ENCODE measurements at places on chromosomes 6 and 20.

GRCh38 chr20:51767867-51768758 lies at the start of gene ATP9A:
ATP9A (minus strand) TSS chr20:51768390; CDS start chr20:51768369, 21 bp downstream.
- DNase-seq, result no peak

- no peak for DNase-seq
These were observed 69.4 kb downstream of the ADGRB3 start for GRCh38 chr6:68704485-68704884.

- no peak for DNase-seq
These were observed 5.0 kb upstream of the HSPA12B start for GRCh38 chr20:3727401-3728021.

GRCh38 chr6:16134430-16134829 lies 5.5 kb downstream of the MYLIP start:
- DNase-seq, result no peak

DNA sequence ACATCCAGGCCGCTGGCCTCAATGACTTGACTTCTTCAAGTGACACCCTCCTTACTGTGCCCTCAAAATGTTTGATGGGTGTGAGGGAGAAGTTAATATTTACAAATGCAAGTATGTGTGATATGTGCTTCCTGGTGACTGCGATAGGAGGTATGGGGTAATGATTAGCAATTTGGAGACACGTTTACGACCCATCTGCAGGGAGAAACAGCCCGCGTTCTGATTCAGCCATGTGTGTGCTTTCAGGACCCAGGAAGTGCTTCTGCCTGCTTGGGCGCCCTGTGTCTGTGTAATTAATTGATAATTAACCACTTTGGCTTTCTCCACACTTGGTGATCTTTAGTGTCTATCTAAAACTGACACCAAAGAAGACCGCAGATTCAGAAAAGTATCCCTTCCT lies 25.0 kb downstream of the SIRPA start:
- DNase-seq, result no peak

DNA sequence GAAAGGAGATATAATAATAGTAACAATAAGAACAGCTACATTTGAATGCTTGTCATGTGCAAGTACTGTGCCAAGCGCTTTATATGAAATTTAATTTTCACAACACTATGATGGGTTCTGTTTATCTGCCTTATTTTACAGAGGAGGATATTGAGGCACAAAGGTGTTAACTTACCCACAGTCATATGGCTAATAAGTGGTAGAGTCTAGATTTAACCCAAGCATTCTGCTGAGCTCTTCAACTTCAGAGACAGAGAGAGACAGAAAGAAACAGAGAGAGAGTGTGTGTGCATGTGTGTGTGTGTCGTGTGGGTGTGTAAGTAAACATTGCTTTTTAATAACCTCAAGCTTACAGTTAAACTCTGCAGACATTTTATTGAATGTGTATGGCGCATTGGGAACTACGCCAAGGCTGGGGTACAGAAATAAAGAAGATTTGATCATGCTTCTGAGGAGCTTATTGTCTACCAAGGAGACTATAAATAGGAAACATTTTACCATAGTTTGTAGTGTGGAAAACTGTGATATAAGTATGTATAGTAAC lies 12.9 kb downstream of the TBPL1 start:
- no peak for DNase-seq

GRCh38 chr20:44849703-44850102 lies 35.8 kb upstream of the YWHAB start:
- DNase-seq, result no peak

DNA sequence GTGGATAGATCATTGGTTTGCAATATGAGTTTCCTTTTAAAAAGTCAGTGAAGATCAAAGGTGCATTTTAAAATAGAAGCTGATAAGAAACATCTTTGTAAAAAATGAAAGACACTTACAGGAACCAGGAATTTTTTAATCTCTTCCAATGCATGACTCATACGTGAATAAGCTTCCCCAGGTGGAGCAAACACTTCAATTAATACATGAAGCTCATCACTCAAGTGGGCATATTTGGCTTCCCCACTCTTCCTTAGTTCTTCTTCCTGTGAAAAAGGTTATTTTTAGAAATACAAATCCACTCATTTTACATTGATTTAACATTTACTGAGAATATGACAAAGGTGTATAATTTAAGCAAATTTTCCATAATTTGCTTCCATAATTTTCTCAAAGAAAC lies 308.1 kb downstream of the KHDRBS2 start:
- DNase-seq, result no peak

DNA sequence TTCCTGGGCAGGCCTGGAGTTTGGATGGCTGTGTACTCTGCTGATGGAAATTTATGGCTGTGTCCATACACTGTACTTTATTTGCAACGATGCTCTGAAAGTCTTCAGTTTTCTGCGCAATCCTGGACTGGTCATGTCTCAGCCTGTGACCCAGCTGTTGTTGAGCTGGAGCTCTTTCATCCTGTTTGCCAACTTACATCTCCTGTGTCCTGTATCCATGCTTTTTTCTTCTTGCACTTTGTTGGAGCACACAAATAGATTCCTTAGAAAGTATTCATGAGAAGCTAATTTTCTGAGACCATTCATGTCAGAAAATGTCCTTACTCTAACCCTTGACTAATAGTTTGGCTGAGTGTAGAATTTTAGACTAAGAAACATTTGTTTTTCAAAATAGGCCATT lies 251.2 kb downstream of the BCKDHB start:
- DNase-seq, result no peak

- DNase-seq, result no peak
These were observed 62.0 kb downstream of the FAM120B start for GRCh38 chr6:170368544-170368943.

GRCh38 chr6:153424719-153425400 lies 293.8 kb upstream of the RGS17 start:
- DNase-seq, result no peak

GRCh38 chr6:82408952-82409431 lies 45.4 kb downstream of the TPBG start:
- DNase-seq, result no peak

DNA sequence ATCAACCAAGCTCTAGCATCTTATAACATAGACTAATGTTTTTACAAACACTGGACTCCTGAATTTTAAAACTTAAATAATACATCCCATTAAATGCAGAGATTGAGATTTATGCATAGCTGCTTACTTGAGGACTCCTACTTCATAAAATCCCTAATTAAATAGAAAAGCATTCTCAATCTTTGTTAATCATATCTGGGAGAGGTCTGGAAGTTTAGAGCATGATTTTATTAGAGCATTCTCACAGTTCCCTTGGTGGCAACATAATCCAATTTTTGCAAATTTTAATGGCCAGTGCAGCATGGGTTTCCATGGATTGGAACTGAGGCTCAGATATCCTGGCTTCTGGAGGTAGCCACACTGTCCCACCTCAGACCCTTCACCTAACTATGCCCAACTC lies 19.5 kb downstream of the BTBD3 start:
- no peak for DNase-seq

- no peak for DNase-seq
These were observed 15.8 kb upstream of the MAP7 start for GRCh38 chr6:136566007-136566487.

- DNase-seq, result no peak
These were observed 1.4 kb upstream of the ENPP3 start for GRCh38 chr6:131635384-131636340.

DNA sequence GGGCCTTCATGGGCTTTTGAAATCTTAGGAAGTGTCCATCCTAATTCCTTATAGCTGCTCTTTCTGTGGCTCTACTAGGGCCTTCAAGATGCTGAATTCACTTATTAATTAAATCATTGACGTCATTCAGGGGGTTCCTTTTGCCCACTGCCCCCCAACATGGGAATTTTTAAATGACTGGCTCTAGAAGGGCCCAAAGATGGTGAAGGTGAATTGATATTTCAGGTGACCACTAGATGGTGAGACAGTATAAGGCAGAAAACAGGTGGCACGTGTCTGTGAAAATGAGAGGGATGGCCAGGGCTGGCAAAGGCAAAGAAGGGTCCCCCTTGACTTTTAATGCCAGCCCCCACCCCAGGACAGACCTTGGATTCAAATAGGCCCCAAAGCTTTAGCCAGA lies 11.8 kb downstream of the GNAS start:
- DNase-seq, result no peak

- no peak for DNase-seq
These were observed 24.4 kb upstream of the BNIP5 start for GRCh38 chr6:36361071-36361470.

DNA sequence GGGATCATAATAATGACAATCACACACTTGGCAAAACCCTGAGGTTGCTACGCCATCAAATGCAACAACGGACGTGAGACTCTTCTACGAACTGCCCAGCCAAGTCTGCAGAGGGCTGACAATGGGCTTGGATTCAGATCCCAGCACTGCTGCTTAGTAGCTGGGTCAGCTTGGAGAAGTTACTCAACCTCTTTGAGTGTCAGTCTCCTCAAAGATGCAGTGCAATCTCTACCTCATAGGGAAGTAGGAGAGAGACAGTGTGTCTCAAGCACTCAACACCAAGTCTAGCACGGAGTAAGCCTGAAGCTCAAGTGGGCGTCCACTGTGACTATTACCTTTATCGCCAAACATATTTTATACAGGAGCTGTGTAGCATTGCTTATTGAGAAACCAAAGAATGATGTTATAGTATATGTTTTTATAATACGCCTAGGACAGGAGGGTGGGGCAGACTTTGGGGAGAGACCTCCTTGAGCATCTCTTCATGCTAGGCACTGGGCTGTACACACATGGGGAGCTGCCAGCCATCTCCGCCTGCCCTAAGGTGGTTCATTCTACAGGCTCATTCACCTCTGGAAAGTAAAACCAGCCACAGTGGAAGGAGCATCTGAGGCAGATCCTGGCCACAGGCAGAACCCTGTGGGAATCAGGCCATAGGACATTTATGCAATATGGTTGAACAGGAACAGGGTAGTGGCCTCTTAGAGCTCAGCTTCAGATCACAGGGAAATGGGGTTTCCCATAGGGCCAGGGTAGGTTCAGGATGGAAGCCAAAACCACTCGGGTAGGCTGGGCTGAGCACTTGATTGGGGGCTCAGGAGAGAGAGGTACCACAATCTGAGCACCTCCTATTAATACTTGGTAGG lies 160.2 kb downstream of the MRPL14 start:
- no peak for DNase-seq

DNA sequence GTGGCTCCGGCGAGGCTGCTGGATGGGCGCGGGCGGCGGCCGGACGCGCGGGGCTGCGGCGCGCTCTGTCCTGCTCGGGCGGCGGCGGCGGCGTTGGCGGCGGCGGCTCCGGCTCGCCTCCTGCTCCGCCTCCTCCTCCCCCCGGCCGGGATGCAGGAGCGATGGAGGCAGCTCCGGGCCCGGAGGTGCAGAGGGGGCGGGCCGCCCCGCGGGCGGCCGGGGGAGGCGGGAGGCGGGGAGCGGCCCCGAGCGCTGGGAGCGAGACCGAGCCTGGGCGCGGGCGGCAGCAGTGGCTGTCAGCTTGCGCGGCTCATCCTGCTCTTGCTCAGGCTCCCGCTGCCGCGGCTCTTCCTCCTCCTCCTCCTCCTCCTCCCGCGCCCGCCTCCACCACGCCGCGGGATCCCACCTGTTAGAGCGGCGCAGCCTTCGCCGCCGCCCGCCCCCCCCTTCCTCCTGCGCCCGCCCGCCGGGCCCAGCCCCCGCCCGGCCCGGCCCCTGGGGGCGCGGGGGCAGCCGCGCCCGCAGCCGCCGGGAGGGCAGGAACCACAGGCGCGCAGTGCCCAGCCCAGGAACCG lies at the start of gene NOL4L:
NOL4L (minus strand) TSS at position 323 of the 575 bp plus-strand sequence. CDS start 443 bp downstream, outside the sequence.
- DNase-seq, result peak; percentile 36

GRCh38 chr6:127458817-127459216 lies 372 bp downstream of the KIAA0408 start:
- DNase-seq, result no peak

DNA sequence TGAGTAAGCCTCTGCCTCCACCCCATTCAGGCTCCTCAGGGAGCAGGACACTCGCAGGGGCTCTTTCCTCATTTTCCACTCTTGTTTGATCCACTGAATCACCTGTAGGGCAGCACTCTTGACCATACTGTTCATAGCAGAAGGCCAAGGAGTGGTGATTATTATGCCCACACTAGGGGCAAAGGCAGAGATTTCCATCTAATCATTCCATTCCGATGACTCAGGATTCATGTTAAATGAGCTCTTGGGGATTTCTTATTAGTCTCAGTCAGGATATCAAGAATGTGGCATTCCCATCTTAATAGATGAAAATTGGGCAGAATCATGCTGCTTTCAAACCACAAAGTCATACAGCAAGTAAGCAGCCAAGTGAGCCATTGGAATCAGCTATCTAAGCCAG lies 101.9 kb upstream of the MOCS1 start:
- no peak for DNase-seq

GRCh38 chr6:46190889-46191288 lies 20.1 kb upstream of the ENPP5 start:
- no peak for DNase-seq

GRCh38 chr6:49730251-49730650 lies 13.9 kb downstream of the CRISP3 start:
- no peak for DNase-seq

DNA sequence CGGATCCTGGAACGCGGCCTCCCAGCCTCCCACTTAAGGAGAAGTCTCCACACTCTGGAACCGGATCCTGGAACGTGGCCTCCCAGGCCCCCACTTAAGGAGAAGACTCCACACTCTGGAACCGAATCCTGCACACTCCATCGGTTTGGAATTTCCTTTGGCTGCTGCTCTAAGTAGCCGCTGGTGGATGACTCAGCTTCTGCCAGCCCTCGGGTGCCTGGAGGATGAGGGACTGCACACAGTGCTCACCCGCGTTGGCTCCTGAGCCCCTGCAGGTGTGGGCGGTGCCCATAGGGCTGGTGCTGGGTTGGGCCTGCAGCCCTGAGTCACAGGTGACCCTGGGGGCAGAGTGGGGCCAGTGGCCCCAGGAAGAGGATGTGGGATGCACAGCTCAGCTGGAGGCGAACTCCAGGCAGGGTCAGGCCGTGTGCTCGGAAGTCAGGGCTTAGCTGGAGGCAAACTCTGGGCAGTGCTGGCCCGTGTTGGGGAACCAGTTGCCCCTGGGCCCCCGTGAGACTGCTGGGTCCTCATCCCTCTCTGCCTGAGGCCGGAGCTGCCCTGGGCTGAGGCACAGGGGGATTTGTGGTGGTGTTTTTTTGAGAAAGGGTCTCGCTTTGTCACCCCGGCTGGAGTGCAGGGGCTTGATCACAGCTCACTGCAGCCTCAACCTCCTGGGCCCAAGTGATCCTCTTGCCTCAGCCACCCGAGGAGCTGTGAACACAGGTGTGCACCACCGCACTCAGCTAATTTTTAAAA lies 13.9 kb upstream of the TNFRSF6B start:
- no peak for DNase-seq

GRCh38 chr6:2081155-2082138 lies 164.0 kb downstream of the GMDS start:
- DNase-seq, result no peak

- DNase-seq, result no peak
These were observed 109.1 kb upstream of the ENPP5 start for GRCh38 chr6:46279874-46280273.

GRCh38 chr20:23623666-23624323 lies 14.0 kb downstream of the CST3 start:
- DNase-seq, result no peak

DNA sequence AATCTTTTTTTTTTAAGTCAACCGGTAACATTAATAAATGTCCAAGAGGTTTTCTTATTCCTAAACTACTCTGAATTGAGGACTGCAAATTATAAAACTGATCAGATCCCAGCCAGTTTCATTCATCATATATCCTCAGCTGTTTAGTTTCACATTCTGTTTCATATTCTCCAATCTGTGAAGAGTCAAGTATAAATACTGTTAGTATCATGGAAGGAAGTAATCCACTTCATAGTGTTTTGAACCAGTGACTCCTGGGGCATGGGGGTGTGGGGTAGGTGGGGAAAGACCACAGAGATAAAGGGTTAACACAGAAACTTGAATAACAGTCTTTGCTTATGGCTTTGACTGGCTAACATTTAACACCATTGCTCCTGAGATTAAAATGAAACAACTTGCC lies 69.9 kb downstream of the FYN start:
- no peak for DNase-seq

- no peak for DNase-seq
These were observed 156.7 kb downstream of the JARID2 start for GRCh38 chr6:15402406-15403045.

All from NCI-H1436 (cell line).